ENCODE measurements at places on chromosomes 7 and 10.

GRCh38 chr7:43888993-43889945 lies 17.1 kb downstream of the URGCP start:
- DNase-seq = no peak

GRCh38 chr10:118471863-118472262 lies 123.6 kb downstream of the PRLHR start:
- no peak for DNase-seq

DNA sequence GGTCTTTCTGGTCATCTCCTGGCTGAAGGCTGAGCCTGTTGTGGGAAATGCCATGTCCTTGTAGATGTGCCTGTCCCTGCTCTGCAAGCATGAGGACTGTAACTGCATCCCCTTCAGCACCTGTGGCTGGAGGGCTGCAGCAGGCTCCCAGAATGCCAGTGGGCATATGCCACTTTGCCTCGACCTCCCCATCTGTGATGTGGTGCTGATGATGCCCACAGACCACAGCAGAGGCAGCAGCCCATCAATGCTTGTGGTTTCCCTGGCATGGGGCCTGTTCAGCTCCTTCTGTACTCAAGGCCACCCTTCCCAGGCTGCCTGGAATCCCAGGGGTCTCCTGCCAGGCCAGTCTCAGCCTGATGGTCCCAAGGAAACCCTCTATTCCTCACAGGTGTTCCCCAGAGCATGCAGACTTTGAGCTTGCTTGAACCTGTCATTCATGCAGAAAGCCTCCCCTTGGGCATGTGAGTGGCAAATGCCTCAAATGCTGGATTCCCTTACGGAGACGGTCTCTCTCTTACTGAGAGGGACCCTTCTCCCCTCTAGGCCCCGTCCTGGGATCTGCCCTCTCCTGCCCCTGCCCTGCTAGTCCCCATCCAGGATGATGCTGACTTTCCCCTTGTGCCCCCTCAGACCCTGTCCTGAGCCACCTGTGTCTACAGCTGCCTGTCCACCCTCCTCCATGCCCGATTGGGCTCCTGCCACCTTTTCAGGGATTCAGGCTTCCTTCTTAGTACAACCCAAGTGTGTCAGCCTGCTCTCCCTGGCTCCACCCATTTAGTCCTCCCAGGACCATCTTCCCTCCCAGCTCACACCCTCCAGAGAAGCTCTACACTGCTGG lies 50.9 kb upstream of the ANTXRL start:
- DNase-seq = no peak

DNA sequence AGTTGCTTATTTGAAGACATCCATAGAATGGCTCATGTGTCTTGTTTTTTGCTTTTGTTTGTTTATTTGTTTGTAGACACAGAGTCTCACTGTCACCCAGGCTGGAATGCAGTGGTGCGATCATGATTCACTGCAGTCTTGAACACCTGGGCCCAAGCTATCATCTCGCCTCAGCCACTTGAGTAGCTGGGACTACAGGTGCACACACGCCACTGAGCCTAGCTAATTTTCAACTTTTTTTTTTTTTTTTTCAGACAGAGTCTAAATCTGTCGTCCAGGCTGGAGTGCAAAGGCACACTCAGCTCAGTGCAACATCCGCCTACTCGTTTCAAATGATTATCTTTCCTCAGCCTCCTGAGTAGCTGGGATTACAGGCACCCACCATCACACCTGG lies 83.3 kb upstream of the KLF6 start:
- DNase-seq = no peak

GRCh38 chr10:48609441-48609840 lies 4.6 kb upstream of the ARHGAP22 start:
- no peak for DNase-seq

GRCh38 chr10:93245779-93246178 lies 172.1 kb downstream of the CYP26A1 start:
- no peak for DNase-seq

- DNase-seq = no peak
Measured at GRCh38 chr7:151626422-151627115, 106.9 kb upstream of the RHEB start.

DNA sequence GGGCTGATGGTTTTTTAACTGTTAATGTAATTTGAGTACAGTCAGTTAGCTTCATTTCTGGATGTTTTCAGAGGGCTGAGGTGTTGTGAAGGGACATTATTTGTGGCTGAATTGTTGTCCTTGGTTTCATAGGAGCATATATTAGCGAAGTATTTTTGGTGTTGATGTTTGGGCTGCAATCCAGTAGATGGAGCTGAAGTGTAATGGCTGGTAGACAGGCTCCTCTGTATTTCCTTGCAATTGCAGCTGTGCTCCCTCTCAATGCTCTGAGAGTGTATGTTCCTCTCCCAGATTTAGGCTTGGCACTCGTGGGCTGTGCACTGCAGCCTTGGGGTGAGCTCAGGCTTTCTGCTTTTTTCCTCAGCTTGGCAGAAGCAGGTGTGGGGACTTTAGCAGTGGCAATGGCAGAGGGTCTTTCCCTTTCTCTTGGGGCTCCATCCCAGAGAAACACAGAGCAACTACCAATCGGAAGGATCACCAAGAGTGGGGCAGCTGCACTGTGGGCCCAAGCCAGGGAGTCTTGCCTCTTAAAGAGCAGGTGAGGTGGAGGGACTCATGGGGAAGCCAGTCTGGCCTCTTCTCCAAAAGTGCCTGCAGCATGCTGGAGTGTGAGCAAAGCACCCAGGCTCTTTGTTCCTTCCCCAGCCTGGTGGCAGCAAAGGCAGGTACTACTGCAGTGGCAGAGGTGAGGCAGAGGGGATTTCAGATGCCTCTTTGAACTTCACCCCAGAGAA lies 544.4 kb downstream of the SH2D4B start:
- DNase-seq = no peak

DNA sequence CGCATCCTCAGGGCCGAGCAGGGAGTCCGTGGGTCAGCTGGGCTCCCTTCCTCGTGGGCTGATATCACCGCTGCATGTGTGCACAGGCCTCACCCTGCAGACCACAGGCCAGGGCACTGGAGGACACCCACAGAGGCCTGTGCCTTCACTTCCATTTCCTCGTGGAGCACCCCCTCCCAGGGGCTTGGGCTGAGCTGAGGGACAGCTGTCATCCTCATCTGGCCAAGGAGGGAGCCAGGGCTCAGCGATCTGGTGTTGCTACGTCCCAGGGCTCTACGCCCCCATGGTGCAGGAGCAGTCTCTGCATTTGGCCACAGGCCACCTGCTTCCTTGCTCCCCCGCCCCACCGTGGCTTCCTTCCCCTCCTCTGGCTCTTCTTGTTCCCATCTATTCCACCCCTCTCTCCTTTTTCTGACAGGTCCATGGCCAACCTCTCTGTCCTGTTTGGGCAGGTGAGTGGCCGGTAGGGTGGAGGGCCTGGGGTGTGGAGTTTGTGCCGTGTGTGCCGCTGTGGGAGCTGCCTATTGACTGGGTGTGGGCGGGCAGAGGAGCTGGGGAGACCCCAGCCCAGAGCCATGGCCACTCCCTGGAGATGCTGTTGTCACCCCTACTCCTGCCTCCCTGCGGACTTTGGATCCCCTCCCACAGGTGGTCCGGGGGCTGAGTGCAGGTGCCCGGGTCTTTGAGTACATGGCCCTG lies 8.3 kb upstream of the ASIC3 start:
- DNase-seq = no peak

DNA sequence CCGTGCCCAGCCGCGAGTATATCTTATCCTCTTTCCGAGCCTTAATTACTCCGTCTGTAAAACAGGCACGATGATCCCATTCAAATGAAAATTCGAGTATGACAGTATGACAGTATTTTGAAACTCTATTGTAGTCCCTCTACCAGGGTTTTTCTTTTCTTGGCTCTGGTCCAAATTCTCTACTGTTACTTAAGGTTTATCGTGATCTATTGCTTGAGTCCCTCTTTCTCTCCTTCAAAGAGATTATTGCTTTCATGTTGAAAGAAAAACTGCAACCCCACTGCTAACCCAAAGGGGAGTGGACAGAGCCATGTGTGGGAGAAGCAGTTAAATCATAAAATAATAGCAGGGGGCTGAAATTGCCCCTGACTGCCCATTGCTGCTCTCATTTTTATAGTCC lies 1156.6 kb upstream of the AUTS2 start:
- DNase-seq = no peak

- no peak for DNase-seq
Measured at GRCh38 chr10:37794305-37794976, 63.0 kb downstream of the ZNF248 start.

GRCh38 chr7:108294595-108294994 lies 161.6 kb downstream of the NRCAM start:
- no peak for DNase-seq

DNA sequence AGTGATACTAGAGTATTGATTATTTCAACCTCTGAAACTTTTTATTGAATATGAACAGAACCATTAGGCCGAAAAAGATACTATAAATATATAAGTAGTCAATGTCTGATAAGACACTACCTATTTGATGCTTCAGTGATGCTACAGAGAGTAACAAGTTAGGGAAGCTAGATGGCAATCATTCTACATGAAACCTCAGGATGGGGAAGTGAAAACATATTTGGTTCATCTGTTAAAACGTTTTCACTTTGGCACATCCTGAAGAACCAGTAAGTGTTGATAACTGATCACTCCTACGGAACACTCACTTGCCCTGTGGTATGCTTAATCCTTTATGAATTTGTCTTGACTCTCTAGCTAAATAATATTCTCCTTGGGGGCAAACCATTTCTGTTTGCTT lies 1064.9 kb downstream of the NXPH1 start:
- DNase-seq = no peak

DNA sequence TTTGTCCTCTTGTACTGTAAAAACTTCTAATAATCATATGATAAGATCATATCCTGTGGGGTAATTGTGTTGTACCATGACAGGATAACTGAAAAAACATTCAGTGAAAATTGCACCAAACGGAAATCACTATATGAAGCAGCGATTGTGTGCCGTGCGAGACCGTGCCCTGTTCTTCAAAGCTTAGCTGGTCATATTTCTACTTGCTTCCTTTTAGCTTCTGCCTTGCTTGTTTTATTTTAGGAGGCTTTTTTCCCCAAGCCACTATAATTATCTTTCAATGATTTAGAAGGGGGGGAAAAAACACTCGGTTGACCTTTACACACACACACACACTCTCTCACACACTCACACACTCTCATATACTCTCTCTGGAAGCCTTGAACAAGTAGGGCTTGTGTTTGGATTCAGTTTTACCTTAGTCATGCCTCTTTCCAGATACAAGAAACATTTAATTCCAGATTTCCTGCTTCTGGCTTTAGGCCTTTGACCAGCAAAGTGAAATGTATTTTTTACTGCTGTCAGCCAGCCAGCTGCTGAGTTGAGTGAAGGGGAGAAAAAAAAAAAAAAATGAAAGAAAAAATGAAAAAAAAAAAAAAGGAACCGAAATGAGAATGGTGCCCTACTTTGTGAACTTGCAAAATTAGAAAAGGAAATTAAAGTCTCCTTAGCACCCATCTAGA lies 181.4 kb downstream of the ARID5B start:
- DNase-seq = peak; percentile 15

- no peak for DNase-seq
Measured at GRCh38 chr10:82942286-82943099, 1067.5 kb downstream of the NRG3 start.

DNA sequence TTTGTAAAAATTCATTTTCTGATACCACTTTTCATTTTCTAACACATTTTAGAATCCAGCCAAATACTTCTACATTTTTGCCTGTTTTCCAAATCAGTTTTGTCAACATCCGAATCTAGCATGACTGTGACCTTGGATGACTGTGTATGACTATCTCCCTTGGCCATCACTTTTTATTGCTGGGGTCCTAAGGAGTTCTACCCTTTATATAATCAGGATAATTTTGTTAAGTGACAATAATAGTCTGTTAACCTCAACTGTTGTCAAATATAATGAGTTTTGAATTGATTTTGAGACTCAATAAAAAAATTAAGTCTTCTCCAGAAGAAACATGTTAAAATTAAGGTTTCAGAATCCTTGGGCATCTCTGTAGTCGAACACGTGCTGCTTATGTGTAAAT lies 53.3 kb downstream of the SEC23IP start:
- DNase-seq = no peak

GRCh38 chr10:128156999-128157755 lies 31.0 kb upstream of the MKI67 start:
- no peak for DNase-seq

GRCh38 chr10:117460846-117461765 lies 81.4 kb upstream of the EMX2 start:
- no peak for DNase-seq

- no peak for DNase-seq
Measured at GRCh38 chr10:122341141-122341810, 33.2 kb upstream of the PLEKHA1 start.

- DNase-seq = no peak
Measured at GRCh38 chr7:88146616-88147015, 73.2 kb downstream of the SRI start.

- DNase-seq = no peak
Measured at GRCh38 chr10:103333934-103334520, 16.9 kb downstream of the PCGF6 start.

GRCh38 chr10:811379-812175 lies 119.9 kb downstream of the LARP4B start:
- DNase-seq = no peak

DNA sequence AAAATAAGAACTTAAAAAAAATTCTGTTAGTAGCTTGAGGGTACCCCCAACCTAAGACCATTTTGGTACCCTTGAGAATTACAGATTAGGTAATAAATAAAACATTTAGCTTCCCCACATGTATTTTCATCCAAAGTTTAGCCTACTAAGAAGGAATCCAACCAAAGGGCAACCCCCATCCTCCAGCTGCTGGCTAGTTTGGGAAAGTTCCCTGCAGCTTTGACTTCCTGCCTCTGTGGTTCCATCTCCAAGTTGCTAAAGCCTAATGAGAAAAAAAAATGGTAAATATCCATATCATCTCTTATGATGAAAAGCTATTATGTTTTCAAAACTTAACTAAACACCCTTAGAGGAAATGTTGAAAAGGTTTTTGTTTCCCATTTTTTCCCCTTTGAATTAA lies 547.2 kb downstream of the ANKRD7 start:
- no peak for DNase-seq

- no peak for DNase-seq
Measured at GRCh38 chr7:134761266-134761665, 18.2 kb upstream of the CALD1 start.

DNA sequence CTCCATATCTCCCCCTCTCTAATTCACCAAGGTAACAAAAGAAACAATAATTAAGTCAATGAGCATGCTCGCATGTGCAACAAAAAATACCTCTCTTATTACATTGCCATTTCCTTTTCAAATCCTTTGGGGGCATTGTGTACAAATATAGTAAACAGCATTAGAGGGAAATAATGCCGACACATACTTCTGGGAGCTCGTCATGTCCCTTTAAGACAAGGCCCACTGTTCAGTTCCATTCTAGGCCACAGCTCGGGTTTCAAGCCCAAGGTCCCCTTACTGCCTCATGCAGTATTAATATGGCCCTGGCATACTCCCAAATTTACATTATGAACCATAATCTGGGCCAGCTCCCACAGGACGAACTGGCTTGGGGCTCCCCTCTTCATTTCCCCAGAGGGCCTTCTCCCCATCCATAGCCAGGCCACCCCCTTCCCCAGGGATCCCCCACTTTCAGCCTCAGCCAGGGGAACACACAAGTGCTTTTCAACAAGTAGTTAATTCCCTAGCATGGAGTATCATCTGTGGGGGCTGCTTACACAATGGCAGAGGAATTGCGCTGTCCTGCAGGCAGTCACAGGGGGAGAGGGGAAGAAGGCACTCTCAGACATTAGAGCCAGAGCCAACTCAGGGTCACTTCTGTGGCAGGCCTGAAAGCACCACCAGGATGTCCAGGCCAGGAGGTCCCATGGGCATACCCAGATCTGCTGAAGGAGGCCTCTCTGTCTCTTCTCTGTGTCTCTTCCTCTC lies 110.6 kb downstream of the KCNMA1 start:
- no peak for DNase-seq

Measured in activated naive CD4-positive, alpha-beta T cell (primary cell).